Activated CD4-positive, alpha-beta T cell treated with anti-CD3 and anti-CD28 coated beads, Interleukin-2, amount 10 ng/mL, durations not matched to agents 7 days and 5 days (primary cell): ENCODE measurements at places on chromosomes 1 and 21.

DNA sequence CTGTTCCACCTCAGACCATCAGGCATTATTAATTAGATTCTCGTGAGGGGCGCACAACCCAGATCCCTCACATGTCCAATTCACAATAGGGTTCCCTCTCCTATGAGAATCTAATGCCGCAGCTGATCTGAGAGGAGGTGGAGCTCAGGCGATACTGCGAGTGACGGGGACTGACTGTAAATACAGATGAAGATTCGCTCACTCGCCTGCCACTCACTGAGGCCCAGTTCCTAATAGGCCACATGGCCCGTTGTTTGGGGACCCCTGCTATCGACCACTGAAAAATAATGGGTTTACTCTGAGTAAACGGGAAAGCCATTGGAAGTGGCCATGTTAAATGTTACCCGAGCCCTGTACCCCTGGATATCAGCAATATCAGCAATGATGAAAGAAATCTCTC, 65.9 kb downstream of the GRIK1 start:
- DNase-seq, result no peak

- DNase-seq, result no peak
These were observed 45.7 kb downstream of the PAX7 start for GRCh38 chr1:18676332-18676781.

DNA sequence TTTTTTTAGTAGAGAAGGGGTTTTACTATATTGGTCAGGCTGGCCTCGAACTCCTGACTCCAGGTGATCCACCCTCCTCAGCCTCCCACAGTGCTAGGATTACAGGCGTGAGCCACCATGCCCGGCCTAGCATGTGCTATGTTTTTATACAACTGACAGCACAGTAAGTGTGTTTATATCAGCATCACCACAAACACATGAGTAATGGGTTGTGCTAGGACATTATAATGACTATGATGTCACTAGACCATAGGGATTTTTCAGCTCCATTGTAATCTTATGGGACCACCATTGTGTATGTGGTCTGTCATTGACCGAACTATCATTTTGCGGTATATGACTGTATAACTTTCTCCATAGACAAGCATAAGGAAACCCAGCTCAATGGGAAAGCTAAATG, 6.3 kb downstream of the LEFTY2 start:
- no peak for DNase-seq

GRCh38 chr1:50488876-50489275, 65.6 kb upstream of the DMRTA2 start:
- DNase-seq, result no peak

- no peak for DNase-seq
These were observed 19.8 kb downstream of the COL16A1 start for GRCh38 chr1:31683997-31684396.

GRCh38 chr1:184836141-184836540, 81.5 kb upstream of the EDEM3 start:
- DNase-seq, result no peak

DNA sequence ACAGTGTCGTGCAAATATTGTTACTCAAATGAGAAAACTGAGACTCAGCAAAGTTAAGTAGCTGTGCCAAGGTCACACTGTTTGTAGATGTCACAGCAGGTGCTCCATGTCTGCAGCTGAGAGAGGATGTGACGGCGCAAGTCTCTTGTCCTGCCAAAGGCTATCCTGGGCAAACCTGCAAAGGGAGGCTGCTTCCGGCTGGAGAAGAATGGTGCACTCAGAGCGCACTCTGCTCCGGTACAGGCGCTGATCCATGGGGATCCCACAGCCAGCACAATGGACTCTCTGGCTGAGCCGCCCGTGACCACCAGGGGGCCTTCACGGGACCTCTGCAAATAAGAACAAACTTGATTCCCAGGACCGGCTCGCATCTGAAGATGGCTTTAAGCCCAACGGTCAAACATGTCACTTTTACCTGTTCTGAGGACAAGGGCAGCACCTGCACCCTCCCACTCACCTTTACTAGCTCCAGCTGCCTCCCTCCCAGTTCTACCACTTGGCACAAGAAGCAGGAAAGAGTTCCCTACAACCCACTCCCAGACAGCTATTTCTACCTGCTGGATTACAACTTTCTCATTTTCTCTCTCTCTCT, 21.9 kb downstream of the RD3 start:
- DNase-seq, result peak; percentile 45

GRCh38 chr1:84855691-84856630, 37.0 kb downstream of the LPAR3 start:
- DNase-seq, result no peak

DNA sequence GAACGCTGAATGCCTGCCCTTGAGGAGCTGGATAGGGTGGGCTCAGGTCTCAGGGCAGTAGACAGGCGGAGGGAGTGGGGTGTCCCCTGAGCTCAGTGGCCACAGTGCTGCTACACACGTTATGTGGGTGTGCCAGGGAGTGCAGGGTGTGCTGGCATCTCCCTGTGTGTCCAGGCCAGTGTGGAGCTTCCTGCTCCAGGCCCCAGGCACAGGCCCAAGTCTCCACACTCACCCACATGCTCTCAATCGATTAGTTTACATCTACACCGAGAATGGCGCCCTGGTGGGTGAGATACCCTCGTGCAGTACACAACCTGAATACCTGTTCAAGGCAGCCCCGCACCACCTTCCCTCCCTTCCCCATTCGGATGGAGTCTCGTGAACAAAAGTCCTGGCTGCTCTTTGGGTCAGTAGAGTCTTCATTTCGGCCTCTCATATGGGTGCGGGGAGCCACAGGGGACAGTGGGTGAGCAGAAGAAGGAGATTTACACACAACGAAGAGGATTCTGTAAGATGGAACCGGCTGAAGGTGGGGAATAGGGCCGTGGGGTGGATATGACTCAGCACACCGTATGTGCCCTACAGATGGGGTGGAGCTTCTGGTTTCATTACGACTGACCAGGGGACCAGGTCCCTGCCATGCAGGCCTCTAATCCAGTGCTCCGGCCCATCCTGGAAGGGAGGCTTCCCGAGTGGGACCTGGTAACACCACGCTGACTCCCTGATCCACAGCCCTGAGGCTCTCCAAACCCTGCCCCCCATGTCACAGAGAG, 93.3 kb downstream of the SPSB1 start:
- DNase-seq, result no peak

GRCh38 chr1:16986560-16986959, 6.1 kb upstream of the MFAP2 start:
- DNase-seq, result no peak

- peak; percentile 83 for DNase-seq
These were observed 13.6 kb upstream of the FAM110D start for GRCh38 chr1:26145041-26145959.

DNA sequence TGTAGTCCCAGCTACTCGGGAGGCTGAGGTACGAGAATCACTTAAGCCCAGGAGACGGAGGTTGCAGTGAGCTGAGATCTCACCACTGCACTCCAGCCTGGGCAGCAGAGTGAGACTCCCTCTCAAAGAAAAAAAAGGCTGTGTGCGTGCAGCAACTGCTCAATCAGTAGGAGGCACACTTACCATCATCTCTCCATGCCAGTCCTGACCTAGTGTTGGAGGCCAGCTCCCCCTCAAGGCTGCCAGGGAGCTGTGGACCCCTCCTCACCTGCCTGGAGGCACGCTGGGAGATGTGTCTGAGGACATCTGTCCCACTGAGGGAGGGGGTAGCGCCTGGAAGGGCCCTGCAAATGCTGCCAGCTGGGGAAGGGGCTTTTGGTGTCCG, 11.9 kb downstream of the RPS6KA1 start:
- no peak for DNase-seq

GRCh38 chr1:230831771-230832170, 36.5 kb downstream of the C1orf198 start:
- DNase-seq, result no peak

DNA sequence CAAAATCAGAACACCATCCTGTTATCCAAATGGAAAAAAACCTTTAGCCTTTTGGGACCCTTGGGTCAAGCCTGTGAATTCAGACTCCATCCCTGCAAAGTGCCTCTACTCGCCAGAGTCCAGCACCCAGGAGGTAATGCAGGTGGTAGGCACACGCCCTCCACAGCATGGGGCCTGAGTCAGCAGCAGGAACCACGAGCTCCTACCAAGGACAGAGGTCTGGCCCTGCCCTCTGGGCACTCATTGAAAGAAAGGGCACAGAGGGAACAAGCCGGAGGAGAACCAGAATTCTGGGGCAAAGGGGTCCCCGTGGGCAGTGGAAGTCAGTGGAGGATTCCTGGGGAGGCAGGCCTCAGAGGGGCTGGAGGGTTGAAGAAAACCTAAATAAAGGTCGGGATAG, 438.1 kb downstream of the NPHP4 start:
- no peak for DNase-seq

- no peak for DNase-seq
These were observed 54.4 kb downstream of the CNIH3 start for GRCh38 chr1:224670506-224670905.

GRCh38 chr1:157240495-157241184, 102.4 kb upstream of the ETV3 start:
- DNase-seq, result no peak

DNA sequence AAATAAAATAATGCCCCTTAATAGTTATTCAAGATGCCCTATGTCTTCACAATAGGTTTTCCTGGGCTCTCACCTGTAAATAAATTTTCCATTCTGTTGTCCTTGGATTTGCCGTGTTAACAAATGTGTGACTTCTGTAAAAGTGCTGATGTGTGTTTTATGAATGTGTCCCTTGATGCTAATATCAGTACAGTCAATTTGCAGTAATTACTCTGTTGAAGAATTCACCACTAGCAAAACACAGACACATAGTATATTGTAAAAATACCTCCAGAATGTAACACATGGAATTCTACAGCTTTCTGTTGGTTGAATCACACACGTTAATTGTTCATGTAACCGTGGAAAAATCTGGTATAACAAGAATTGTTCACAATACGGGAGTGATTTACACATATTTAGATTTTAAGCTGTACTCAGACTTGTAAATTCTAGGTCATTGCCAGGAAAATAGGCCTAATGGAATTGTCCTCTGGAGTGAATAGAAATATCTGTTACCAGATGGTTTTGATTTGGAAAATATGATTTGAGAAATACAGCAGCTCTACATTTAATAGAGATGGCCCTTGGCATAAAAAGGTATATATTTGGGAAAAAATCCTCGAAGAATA, 36.7 kb upstream of the KCNK2 start:
- DNase-seq, result no peak

DNA sequence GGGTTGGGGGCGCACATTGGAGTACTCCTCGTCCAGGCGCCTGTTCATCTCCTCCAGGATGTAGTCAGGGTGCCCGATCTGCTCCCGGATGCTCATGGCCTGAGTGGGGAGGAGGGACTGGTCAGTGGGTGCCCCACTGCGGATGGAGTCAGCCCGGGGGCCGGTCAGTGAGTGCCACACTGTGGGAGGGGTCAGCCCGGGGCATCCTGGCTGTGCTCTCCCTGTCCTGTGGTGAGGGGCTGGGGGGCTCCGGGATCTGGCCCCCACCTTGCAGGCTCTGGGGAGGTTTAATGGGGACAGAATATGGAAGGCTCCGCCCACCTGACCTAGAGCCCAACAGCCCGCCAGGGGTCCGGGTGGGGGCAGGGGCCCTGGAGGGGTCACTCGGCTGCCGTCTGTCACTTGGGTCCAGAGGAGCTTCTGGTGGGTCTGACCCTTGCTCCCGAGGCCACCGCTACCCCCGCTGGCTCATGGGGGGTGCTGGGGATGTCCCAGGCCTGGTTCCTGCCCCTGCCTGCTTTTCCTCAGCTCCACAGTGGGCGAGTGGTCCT, 8.8 kb downstream of the PRXL2B start:
- DNase-seq, result no peak

DNA sequence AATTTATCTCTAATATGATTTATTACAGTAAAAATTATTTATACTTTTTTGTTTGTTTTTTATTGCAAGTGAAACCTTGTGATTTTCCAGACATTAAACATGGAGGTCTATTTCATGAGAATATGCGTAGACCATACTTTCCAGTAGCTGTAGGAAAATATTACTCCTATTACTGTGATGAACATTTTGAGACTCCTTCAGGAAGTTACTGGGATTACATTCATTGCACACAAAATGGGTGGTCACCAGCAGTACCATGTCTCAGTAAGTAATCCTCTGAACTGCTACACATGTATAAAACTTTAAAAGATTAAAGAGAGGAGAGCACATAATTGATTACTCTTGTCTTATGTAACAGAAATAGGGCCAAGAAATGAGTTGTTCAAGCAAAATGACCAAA, 4.5 kb downstream of the CFHR3 start:
- no peak for DNase-seq

GRCh38 chr1:145922266-145922665, 3.7 kb upstream of the PEX11B start:
- DNase-seq, result no peak

DNA sequence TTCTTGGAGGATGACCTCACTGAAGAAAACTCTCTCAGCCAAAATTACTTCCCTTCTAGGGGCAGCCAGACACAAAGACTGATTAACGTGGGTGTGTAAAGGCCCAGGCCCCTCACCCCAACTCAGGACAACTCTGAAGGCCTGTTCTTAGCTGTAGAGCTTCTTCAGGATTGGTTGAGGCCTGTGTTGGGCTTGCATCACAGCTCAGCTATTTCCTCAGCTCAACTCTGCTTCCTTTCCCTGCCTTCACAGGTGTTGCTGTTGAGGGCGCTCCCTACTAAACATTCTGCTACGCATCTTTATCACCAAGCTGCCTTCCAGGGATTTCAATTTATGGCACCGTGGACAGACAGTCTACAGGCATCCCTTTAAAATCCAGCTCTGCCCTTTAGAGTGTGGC, 36.8 kb downstream of the MAB21L3 start:
- no peak for DNase-seq

DNA sequence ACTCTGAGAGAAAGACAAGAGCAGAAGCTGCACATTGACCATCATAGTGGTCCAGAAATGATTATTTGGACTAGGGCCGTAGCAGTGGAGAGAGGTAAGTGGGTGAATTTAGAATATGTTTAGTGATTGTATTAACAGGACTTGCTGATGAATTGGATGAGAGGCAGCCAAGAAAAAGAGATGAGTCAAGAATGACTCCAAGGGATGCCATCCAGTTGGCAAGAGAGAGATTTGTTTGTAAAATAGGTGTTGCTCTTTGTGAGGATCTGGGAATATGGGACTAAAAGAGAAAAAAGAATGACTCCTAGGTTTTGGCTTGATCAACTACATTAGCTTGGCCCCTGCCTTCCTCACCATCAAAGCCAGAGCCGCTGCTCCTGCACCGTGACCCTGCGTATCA, 54.2 kb upstream of the ARTN start:
- DNase-seq, result no peak

DNA sequence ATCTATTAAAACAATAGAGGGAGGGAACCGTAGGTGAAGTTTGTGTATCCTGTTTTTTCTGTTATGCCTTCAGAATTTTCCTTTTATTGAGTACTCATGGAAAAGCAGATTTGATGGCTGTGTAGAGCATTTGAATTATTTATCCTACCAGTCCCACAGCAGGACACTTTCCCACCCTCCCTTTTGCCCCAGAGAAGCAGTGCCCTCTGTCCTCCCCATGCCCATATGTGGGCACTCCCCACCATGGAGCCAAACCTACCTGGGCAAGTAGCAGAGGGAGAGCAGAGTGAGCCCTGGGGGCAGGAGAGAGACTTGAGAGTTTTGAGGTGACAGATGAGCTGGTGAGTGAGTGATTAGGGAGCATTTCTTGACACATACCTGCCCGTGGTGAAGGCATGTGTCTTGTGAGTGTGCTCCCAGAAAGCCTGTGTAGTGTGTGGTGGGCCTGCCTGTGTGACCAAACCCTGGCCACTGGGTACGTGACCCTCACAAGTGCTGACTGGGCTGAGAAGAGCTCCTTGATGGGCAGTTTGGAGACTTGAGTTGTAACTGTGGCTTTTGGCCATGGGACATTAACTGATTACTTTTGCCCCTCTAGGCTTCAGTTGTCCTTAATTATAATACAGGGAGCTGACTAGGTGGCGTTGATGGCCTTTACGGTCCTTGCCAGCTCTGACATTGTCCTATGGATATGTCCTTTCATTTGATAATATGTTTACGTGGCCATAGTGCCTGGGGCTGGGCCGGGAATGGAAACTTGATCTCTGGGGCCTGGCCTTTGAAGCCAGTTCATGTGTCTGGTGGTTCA, 3.6 kb downstream of the PSEN2 start:
- no peak for DNase-seq
